ENCODE measurements at places on chromosomes 4 and X.

- no peak for DNase-seq
Measured at GRCh38 chr4:76265631-76266218, 14.2 kb downstream of the FAM47E start.

DNA sequence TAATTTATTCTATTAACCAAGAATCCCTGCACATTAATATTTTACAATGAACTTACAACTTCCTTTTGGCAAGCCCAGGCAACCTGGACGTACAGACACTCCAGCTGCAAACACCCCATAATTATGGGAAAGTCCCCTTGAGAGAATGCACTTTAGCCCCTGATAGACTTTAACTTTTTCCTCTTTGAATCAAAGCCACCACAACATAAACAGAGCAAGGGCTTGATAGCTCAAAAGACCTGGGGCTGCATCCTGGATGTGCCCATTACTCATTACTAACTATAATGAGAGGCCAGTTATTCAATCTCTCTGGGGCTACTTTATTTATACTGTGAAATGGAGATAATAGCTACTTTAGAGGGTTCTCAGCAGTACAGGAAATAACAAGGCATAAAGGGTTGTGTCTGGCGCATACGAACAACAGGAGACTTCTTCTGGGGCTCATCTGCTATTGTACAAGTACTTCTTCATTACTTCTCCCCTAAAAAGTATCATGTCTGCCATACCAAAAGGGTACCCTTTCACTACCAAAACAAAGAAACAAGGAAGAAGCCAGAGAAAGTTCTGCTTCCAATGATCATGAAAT is 54.9 kb downstream of the CASK start:
- no peak for DNase-seq

DNA sequence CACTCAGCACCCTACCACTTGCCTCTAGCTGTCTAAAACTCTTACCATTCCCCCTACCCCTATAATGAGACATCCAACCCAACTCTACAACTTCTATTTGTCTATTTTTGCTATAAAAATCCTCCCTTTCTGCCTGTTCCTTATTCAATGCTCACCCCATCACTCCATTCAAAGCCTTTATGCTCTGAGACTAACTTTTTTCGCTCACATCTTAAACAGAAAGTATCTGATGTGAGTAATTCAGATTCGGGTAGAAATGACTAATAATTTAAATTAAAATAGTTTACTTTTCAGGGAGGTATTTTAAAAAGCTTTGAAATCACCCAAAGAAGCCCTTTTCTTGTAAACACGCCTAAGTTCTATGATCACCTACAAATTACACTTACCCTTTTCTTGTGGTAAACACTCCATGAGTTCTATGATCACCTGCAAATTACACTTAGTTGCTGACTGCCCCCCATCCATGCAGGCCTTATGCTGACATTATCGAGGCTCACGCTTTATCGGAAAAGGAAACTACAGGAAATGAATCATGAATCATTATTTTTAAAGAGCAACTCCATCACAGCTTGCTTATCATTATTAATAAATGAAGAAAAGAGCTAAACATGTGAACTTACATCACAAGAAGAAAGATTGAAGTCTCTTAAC is 168.7 kb upstream of the PPP1R2C start:
- no peak for DNase-seq

GRCh38 chr4:154640999-154641398 is 28.5 kb upstream of the FGG start:
- DNase-seq: no peak

DNA sequence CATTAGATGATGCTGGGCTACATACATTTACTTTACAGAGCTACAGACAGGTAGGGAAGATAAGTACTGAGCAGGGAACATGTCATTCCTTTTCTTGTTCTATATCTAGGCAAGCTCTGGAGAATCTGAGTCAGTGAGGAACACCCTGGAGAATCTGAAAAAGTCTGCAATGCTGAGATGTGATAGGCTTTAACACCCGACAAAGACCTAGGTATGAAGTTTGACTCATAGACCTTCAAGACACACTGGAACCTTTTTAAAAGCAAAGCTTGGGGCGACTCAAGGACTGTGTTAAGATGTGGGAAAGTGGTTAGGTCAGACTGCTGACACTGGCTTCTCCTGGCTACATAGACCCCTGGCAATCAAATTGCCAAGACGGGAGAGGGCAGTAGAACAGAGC is 42.8 kb downstream of the OSTC start:
- no peak for DNase-seq

GRCh38 chrX:140943513-140943912 is 58.9 kb upstream of the SPANXB1 start:
- no peak for DNase-seq

DNA sequence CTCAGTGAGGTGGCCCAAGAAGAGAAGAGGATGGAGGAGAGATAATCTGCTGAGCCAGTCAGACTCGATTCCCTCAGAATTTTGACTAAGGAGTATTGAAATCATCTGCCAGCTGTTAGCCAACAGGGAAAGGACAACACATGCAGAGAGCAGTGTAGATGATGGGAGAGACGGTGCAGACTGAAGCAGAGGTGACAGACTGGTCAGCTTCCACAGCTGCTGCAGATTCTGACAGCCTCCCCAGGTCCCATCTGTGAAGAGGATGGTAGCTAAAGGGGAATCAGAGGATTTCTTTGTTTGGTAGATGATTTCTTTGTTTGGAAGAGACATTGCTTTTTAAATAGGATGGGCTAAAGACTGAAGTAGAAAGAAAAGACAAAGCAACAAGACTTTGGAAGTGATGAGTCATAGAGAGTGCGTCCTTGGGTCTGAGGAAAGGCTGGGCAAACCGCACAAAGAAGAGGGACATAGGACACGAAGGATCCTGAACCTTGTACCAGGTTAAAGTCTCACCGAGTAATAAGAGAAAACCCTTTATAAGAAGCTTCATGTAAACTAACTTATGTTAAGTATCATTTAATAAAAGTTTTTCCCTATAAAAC is 27.6 kb downstream of the INTU start:
- no peak for DNase-seq

- no peak for DNase-seq
Measured at GRCh38 chrX:100407784-100408712, 2.0 kb downstream of the PCDH19 start.

- DNase-seq: no peak
Measured at GRCh38 chrX:15814771-15815365, 24.6 kb downstream of the ZRSR2 start.

DNA sequence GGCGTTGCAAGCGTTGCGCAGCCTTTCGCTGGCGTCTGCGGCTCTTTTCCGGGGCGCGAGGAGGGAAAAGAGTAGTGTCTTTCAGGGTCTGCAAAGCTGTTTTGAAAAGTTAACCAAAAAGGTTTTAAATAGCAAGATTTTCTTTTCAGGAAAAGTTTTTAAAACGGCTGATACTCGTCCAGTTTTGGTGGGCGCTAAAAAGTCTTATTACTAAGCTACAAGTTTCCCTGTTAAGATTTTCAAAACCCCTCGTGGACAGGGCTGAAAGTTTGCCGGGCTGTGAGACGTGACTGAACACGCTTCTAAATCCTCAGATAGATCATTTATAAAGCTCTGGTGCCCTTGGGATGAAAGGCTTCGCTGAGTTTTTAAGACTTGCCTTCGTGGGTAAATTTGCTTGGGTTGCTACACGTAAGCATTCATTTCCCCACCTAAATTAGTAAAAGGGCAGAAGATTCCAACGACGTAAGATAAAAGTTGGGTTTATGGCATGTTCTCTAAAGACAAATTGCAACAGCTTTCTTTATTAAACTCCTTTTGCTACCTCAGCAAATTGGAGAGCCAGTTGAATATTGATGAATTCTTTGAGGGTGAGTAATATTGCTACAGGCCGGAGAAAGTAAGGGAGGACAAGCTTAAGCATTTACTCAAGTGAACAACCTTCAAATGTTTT is 91.5 kb downstream of the HPRT1 start:
- no peak for DNase-seq

DNA sequence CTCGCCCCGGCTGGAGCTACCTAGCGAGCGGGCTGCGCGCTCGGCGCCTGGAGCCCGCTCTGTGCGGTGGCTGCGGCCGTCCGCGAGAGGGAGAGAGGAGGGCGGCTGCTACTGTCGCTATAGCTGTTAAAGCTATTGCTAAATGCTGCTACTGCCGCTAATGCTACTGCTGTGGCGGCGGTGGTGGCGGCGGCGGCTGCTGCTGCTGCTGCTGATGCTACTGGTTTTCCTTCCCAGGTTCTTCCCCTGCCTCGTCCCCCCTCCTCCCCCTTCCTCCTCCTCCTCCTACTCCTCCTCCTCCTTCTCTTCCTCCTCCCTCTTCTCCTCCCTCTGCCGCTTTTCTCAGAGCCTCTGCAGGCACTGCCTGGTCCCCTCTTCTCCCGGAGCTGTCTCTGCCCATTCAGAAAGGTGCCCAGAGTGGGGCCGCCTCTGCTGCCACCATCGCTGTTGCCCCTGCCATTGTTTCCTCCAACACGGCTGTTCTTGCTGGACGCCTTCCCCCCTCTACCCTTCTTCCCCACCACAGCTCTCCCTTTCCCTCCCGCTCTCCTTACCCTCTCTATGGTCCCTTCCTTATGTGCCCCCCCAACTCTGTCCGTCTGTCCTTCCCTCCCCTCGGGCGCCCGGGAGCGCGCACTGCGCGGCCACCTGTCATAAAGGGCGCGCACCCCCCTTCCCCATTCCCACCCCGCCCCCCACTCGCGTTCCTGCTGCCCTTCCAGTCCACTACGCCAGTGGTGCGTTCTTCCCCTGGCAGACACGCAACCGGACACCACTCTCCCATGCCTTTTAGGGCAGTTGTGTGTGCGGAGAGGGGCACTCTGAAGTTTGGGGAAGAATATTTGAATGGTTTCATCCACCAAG is at the start of gene NEXMIF:
TSS of gene NEXMIF (minus strand) at position 228 of the 864 bp plus-strand sequence.
- peak; percentile 3 for DNase-seq

DNA sequence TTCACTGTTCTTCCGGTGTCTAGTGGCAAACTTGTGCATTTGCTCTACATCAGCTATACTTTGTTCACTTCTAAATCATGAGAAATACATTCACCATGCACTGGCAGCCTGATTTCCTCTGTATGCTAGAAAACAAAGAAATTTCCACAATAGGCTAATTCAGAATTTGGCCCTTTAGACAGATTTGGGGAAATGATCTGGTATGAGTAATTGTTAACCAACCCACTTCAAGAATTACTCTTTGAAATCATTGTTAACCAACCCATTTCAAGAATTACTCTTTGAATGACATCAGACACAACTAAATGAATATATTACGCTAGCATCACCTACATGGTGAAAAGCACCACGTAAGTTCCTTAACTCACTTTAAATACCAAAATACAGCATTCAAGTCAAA is 14.6 kb downstream of the APBB2 start:
- no peak for DNase-seq

DNA sequence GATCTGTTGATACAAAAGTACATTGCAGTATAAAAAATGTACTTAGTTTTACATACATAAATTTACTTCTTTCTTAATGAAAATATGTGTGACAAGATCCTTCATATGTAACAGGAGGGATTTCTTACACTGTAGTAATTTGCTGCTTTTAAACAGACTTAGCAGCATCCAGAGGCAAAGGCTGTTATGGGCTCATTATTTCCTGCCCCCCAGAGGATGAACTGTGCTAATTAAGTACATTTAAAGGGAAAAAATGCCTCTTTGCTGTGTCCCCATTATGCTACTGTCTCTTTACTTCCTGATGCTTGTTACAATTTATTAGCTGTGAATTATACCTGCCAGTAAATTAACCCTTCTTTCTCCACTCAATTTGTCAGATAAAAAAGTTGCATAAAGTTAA is 47.1 kb downstream of the NDST3 start:
- no peak for DNase-seq

DNA sequence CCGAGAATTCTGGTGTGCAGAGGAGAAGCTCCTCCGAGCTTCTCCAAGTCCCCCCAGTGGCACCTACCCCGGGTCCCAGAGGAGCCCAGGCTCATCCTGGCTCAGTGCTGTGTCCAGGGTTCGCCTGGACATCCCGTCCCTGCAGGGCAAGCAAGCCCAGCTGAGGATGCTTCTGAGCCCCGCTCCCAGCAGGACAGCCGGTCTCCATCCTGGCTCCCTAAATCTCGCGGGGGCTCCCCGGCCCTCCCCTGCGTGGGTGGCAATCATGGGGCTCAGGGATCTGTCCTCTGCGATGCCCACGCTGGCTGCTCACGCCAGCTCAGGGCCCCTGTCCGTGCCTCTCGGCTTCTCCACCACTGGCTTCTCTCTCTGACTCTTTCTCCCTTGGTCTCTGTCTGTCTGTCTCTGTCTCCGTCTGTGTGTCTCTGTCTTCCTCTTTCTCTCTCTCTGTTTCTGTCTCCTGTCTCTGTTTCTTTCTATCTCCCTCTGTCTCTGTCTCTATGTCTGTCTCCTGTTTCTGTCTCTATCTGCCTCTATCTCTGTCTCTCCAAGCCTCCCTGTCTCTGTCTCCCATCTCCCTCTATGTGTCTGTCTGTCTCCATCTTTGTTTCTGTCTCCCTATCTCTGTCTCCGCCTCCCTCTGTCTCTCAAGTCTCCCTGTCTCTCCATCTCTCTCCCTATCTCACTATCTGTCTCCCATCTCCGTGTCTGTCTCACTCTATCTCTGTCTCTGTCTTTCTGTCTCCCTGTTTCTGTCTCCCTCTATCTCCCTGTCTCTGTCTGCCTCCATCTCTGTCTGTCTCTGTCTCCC is 27.8 kb upstream of the SLC25A6 start:
- DNase-seq: no peak

DNA sequence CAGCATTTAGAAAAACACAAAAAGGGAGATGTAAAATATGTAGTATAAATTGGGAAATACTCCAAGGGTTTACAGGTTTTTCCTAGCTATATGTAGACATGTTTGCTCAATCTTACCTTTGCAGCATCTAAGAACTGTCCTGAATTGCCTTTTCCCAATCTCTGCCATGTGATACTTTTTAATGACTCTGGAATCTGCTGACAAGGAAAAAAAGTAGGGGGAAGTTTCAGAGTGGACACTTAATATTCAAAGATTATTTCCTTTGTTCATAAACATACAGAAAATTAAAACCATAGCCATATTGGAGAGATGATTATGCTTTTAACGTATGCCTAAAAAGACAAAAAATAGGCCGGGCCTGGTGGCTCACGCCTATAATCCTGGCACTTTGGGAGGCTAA is 41.4 kb downstream of the ABCB7 start:
- DNase-seq: no peak

DNA sequence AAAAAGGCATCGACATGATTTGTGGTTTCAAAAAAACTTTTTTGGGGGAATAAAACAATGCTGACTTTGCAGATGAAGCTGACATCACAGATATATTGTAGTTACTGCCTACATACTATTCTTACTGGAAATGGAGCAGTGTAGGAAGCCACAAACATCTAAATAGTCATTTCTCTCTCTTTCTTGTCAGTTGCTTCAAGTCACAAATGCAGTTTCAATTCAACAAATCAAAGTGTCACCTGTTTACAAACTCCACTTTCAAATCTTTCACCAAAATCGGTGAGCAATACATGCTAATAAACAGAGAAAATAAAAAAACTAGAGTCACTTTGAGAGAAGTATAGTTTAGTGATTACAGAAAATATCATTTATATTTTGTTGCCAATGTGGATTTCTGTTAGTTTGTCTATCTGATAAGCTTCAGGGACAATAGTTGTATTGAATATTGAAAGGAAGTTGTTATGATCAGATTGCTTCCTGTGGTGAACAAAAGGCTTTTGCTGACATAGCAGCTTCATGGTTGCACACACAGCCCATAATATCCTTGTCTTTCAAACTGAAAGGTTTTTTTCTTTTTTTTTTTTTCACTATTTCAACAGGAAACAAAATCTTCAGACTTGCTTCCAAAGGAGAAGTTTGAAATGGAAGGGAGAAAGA is 49.7 kb upstream of the PTPN13 start:
- DNase-seq: no peak

Data from stimulated activated CD4-positive, alpha-beta T cell treated with anti-CD3 and anti-CD28 coated beads, Interleukin-4, amount 100 ng/mL, for 48 hours (primary cell).